ENCODE measurements at places on chromosomes 16 and 17.

GRCh38 chr16:76265434-76266045, 11.7 kb upstream of the CNTNAP4 start:
- DNase-seq = no peak

DNA sequence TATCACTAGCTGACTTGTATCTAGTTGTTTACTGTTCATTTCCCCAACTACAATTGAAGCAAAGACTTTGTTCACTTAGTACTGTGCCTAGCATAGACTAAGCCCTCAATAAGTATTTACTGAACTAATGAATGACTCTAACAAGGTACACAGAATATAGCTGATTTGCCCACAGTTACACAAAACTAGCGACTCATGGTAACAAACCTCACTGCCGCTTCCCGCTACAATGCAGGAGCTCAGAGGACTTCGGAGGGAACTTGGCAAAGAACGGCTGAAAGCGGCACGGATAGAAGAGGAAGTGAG, 524 bp downstream of the EFTUD2 start:
- no peak for DNase-seq

GRCh38 chr16:5059386-5060072, 6.2 kb downstream of the C16orf89 start:
- DNase-seq = no peak

DNA sequence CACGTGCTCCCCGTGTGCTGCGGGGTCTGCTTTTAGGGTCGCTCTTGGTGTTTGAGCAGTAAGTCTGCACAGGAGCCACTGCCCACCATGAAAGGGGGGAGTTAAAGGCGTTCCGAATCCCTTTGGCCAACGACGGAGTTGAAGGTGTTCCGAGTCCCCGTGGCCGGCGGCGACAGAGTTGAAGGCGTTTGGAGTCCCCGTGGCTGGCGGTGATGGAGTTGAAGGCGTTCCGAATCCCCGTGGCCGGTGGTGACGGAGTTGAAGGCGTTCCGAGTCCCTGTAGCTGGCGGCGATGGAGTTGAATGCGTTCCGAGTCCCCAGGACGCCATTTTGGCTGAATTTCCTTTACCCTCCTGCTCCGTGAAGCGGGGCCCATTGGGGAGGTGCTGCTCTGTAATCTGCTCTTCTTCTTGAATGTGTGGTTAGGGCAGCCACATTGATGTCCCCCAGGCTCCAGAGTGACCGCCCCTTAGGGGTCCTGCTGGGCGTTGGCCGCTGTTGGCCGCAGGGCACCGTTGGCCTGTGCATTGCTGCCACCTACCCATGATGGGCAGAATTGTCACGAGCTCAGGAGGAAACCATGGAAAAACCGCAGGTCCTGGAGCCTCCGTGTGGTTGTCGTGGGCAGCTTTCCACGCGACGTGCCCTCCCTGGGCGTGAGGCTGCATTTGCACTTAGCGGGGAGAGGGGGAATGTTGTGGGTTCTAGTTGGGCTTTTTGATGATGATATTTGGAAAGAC, 73.7 kb upstream of the ZNF750 start:
- DNase-seq = no peak

DNA sequence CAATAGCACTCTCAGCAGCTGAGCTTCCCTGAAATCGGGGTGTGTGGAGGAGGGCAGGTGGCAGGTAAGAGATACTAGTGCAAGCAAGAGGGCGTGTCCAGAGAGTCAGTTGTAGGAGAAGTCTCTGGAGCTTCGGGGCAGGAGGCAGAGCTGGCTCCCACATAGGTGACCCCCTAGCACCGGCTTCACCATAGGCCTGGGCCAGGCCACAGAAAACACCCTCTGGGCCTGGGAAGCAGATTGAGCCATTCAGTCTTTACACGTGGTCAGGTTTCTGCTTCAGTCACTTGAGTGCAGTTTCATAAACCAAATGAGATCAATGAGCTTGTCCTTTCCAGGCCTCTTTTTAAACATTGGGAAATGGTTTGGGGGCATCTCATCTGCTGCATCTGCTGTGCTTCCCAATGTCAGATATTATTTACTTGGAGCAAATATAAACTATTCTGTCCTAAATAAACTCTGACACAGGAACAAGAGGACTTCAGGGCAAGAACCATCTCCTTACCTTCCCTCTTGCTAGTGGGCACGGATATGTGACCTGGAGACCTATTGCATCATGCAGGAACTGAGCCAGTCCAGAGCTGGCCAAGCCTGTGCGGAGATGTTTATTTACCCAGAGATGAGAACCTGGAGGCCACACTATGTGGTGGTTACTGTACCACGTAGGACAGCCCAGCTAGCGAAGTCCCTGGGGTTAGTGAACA, 16.1 kb downstream of the CCR7 start:
- DNase-seq = peak; percentile 50

- no peak for DNase-seq
These were observed 32.2 kb downstream of the BAHCC1 start for GRCh38 chr17:81427173-81428120.

DNA sequence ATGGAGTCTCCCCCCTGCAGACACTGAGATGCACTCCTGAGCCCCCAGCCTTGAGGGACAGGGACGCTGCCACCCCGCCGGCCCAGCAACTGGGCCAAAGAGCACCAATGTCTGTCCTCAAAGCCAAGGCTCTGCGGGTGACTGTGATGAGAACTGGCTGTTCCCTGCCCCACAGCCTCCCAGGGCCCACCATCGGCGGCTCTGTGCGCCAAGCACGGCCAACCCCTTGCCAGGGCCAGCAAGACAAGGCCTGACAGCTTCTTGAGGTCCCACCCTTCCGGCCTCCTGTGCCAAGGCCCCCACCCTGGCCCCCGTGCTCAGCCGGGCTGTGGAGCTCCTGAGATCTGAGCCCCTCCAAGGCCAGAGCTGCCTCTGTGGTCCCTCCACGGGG, 34.2 kb upstream of the PABPN1L start:
- no peak for DNase-seq

DNA sequence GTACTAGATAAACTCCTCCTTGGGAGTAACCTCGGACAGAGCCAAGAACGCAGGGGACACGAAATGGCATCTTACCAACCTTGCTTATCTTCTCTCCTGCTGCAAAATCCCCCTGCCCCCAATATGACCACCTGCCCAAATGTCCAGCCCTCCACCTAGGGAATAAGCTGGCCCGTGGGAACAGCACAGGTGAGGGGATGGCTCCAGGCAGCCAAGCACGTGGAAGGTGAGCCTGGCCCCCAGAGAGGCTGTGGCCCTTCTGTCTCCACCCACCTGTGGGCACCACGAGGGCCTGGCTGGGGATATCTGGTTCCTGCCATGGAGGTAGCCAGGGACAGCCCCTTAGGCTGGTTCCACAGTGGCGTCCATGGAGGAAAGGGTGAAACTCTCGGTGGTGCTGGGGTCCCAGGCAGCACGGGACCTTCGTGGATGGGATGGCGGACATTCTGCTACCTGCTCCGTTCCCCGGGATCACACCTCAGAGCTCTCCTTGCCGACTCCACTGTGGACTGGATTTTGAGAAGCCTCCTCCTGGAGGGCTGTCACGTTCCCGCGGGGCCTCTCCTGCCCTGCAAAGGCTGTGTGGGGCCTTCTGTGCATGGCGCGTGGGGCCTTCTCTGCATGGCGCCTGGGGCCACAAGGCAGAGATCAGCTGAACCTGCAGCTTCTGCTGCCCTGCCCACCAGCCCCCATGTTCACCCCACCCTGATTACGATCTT, 388.5 kb upstream of the TNRC6C start:
- DNase-seq = no peak

DNA sequence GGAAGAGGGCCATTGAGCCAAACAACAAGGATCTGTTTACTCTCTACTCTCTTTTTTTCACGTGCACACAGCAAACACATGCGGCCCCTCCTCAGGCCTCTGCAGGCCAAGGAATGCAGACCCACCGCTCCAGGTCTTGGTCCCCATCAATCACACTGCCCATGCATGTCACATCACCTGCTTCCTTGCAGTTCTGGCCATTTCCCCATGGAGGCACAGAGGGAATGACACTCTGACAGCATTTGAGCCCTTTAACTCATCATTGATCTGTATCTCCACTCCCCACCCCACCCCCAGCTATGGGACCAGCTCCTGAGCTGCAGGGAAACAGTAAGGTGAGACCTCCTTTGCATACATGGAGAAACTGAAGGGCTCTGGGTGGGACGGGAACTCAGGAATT, 45.9 kb upstream of the MEIOC start:
- DNase-seq = no peak

DNA sequence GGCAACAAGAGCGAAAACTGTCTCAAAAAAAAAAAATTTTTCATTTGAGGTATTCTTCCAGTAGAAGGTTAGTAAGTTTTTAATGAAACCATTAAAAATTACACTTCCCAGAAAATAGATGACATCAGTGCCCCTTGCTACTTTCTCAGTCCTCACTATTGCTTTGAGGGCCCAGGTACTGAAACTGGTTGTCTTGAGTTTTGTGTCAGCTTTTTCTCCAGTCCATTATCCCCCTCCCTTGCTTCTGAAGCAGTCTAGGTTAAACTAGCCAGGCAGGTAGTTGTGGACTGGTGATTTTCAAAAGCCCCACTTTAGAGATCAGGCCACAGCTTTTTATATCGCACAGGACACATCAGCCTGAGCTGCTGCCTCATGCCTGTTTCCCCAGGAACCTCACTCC, 10.9 kb downstream of the SMCR8 start:
- DNase-seq = no peak

DNA sequence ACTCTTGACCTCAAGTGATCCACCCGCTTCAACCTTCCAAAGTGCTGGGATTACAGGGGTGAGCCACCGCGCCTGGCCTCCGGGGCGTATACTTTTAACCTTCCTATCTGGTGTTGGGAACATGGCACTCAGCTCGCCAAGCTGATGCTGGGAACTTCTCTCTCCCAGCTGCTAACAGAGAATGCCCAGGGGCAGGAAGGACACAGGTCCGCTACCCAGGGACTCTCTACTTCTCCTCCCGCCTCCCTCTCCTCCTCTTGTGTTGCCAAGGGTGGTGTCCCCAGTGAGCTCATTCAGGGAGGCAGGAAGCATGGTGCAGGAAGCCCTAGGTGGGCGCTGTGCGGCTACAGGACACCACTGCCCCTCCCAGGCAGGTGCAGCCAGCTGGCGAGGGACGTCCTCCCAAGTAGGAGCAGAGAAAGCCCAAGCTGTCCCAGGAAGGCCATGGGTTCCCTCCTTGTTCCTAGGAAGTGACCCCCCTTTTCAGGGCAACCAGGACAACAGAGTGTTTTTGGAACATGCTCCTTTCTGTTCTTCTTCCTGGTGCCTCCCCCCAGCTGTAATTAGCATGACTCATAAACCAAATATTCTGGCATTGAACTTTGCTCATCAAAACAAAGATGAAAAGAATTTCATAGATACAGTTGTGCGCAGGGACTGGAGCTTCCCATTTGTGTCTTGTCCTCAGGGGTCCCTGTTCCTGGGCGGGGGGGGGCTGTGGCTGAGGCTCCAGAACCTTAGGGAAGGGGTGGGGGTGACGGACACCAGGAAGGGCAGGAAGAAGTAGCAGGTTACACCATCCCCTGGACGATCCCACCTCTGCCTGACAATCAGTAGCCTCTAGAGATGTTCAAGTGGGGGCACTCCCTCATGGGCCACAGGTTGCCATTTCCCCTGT, 2.7 kb downstream of the C1QTNF1 start:
- peak; percentile 58 for DNase-seq

- no peak for DNase-seq
These were observed 478.3 kb upstream of the HSBP1 start for GRCh38 chr16:83329441-83329840.

GRCh38 chr17:2909175-2909845, 113.1 kb downstream of the RAP1GAP2 start:
- no peak for DNase-seq

DNA sequence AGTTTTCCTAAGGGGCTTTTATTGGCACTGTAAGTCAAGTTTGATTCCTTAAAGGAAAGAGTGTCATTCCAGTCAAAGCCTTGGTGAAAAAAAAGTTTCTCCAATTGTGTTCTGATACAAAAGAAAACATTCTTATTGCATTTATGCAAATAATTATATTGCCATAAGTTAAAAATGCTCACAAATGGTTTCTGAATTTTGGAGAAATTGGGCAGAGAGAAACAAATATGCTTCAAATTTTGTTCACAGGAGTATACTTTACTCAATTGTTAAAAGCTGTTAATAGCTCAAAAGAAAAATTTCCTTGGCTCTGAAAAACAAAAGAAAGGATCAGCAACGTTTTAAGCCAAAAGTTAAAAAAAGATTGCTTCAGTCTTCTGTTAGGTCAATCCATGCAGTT, 60.2 kb downstream of the PIGL start:
- no peak for DNase-seq

DNA sequence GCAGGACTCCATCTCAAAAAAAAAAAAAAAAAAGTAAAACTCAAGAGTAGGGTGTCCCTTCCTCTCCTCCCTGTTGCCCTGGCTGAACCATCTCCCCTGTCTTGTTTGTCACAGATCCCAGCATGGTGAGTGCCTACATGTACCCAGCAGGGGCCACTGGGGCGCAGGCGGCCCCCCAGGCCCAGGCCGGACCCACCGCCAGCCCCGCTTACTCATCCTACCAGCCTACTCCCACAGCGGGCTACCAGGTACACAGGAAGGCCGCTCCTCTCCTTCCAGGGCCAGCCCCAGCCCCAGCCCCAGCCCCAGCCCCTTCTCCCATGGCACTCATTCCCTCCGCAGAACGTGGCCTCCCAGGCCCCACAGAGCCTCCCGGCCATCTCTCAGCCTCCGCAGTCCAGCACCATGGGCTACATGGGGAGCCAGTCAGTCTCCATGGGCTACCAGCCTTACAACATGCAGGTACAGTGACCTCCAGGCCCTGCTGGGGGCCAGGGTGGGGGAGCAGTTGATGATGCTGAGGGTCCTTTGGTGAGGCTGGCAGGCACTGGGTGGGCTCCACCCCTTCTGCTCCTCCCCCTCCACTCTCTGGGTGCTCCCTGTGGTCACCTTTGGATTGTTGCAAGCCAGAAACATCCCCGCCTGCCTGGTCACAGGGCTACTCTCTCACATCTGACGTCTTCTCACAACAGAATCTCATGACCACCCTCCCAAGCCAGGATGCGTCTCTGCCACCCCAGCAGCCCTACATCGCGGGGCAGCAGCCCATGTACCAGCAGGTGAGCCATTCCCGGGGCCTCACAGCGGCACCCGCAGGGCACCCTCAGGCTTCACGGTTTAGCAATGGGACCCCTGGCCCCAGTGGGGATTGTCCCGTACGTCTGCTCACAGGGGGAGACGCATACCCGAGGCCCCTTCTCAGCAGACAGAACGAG, 2.5 kb upstream of the MRPL12 start:
- DNase-seq = no peak

- no peak for DNase-seq
These were observed 2.6 kb downstream of the RIPOR1 start for GRCh38 chr16:67531247-67531646.

DNA sequence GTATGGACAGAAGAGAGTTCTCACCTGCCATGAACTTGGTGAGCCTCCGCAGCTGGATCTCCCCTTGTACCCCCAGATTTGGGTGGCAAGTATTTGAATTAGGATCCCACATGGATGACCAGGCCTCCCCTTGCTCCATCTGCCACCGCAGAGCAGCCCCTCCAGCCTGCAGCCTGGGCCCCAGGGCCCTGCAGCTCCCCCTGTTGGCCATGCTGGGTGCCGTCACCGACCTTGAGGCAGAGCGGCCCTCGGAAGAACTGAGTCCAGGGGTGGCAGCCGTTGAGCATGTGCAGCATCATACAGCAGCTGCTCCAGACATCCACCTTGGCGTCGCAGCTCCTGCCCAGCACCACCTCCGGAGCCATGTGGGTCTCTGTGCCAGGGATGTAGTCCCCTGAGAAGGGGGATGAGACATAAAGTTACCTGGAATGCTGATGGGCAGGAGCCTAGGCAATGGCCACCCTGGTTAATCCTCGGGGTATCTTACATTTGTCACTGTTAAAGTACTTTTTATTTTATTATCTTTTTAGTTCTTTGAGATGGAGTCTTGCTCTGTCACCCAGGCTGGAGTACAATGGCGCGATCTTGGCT, 9.0 kb upstream of the SPATA32 start:
- no peak for DNase-seq

- no peak for DNase-seq
These were observed 11.3 kb downstream of the CX3CL1 start for GRCh38 chr16:57383276-57384247.

Data from T1000 (cell line).